ENCODE measurements at places on chromosomes 16 and 17.

DNA sequence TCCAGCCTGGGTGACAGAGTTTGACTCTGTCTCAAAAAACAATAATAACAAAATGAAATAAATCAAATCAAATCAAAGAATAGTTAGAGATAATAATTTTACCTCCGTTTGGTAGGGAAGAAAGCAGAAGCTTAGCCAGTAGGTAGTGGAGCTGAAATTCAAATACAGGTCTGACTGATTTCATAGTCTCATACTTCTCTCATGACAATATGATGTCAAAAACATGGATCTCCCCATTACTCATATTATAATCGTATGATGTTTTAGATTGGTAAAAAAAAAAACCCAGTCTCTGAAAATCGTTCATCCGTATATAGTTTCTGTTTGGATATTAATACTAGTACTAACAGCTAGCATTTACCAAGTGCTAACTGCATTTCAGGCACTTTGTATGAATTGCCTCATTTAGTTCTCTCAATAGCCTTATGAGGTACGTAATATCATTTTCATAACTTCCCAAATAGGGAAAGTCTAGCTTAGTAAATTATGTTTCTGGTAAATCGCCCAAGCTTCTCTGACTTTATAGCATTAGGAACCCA is 48.7 kb downstream of the CDH8 start:
- DNase-seq, result no peak

GRCh38 chr17:2237950-2238349 is 65.6 kb downstream of the SMG6 start:
- no peak for DNase-seq

GRCh38 chr17:54007855-54008254 is 185.1 kb downstream of the KIF2B start:
- DNase-seq, result no peak

DNA sequence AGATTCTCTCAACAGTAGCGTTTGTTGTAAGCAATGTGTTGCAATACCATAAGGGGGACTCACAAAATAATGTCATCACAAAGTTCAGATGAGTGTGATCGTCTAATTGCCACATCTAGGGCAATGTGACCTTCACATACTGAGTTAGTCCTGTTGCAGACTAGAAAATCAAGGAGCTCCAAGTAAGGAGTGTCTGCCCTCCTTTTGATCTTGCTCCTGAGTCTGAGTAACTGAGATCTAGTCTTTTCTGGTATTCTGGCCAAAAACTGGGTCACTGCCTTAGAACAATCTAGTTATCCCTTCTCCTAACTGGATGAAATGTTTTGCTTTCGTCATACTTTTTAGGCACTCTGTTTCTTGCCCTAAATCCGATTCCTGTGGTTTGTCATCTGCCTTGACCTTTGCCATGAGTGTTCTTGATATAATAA is 712.1 kb downstream of the CDH11 start:
- no peak for DNase-seq

DNA sequence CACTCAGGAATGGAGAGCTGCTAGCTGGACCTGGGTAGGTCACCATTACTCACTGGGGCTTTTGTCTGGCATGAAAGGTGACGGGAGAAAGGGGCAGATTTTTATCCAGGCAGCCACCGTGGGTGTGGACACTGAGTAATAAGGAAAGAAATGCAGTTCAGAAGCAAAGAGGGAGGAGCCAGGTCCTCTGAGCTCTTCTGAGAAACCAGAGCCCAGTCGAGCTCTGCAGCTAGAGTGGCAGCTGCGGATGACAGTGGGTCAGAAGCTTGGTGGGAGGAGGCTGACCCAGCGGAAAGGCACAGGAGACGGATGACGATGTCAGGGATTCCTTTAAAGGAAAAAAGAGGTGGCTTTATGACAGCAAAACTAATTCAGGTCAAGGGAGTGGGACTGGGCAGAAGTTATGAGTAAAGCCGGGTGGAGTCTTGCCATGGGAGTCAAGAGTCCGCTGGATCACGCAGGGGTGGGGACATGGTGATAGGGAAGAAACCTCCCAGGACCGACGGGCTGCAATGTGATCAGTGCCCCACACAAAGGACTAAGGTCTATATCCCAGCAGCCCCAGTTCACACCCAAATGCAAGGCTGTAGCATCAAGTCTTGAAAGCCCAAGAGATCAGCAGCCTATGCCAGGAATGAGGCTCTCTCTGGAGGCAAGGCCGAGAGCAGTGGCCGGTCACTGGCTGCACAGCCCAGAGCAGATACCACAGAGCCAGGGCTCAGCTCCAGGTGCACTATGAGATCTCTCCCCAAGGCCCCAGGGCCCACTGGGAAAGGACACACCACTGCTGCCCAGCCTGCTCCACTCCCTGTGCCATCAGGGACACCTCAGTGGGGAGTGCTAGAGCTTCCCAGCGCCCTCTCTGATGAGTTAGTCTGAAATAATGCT is 6.3 kb upstream of the MNT start:
- DNase-seq, result peak; percentile 92

- DNase-seq, result peak; percentile 76
Measured at GRCh38 chr17:19753051-19753509, 5.0 kb upstream of the ALDH3A1 start.

GRCh38 chr17:76204277-76204676 is 36.0 kb downstream of the RNF157 start:
- DNase-seq, result peak; percentile 32

GRCh38 chr16:49055824-49056545 is 225.7 kb downstream of the CBLN1 start:
- no peak for DNase-seq

GRCh38 chr17:62892870-62893338 is 73.1 kb upstream of the TANC2 start:
- DNase-seq, result peak; percentile 83

GRCh38 chr16:11391576-11391975 is 46.3 kb downstream of the RMI2 start:
- DNase-seq, result no peak
